ENCODE measurements at places on chromosomes 12 and 14.

- no peak for DNase-seq
Observed at GRCh38 chr14:52458721-52459085, 93.6 kb downstream of the TXNDC16 start.

DNA sequence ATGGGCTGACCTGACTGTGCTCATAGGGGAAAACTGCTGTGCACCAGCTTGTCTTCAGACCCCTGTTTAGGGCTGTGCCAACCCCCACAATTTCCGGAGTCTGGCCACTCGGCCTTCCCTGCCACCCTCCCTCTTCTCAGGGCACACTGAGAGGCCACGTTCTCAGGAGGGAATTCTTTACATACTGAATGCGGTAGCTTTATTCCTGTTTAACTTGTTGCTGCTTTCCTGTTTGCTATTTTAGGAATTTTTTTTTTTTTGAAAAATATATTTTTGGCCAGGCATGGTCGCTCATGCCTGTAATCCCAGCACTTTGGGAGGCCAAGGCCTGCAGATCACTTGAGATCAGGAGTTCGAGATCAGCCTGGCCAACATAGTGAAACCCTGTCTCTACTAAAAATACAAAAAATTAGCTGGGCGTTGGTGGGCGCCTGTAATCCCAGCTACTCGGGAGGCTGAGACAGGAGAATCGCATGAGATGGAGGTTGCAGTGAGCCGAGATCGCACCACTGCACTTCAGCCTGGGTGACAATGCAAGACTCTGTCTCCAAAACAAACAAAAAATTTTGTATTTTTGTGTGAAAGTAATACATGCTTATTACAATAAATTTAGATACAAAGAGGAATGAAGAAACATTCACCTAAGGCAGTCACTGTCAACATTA is 39.5 kb downstream of the TPCN1 start:
- no peak for DNase-seq

DNA sequence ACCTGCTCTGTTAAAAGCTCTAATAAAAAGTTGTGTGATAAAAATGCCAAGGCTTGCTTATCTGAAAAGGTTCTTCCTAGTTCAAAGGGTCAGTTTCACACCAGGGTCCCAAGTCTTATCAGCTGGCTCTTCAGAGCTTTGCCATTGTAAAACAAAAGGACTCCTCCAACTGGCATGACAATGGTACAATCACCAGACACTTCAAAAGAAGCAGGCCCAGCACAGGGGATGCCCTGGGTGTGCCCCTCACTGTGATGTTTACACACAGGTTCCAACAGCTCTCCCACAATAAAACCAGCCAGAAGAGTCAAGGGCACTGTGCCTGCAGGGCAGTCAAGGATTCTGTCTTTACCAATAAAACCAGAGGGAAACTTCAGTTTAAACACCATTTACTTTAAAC is 78.7 kb downstream of the PRICKLE1 start:
- no peak for DNase-seq

GRCh38 chr14:68785534-68786490 is 7.1 kb downstream of the ZFP36L1 start:
- no peak for DNase-seq

- DNase-seq, result no peak
Observed at GRCh38 chr14:22978981-22979671, 3.2 kb downstream of the AJUBA start.

GRCh38 chr12:59067083-59067482 is 146.8 kb upstream of the LRIG3 start:
- no peak for DNase-seq

GRCh38 chr14:55241673-55242072 is 29.5 kb upstream of the FBXO34 start:
- no peak for DNase-seq

DNA sequence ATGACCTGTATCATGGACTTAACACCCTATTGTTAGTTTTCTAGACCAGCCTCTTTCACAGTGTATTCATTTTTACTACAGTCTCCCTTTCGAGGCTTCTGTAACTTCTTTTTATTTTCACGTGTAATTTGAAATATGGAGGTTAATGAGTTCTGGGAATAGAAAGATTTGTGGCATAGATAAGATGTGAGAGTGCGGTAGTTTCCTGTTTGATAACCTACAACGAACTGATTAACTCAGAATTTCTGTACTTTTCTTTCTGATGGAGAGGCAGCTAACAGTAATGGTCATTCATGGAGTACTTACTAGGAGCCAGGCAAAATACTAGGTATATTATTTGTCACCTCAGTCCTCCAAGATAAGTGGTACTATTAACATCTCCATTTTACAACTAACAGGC is 21.2 kb downstream of the POLR3B start:
- DNase-seq, result no peak

DNA sequence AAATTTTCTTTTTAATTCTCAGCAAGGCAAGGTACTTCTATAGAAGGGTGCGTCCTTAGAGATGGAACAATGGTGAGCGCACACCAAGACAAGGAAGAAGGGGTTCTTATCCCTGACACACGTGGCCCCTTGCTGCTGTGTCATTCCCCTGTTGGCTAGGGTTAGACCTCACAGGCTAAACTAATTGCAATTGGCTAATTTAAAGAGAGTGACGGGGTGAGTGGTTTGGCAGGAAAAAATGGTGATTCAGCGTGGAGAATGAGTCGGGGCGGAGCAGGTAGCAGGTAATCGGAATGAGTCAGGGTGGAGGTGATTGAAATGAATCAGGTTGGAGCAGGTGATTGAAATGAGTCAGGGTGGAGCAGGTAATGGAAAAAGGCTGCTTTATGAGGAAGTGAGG is 36.3 kb upstream of the HECTD1 start:
- DNase-seq, result no peak

- DNase-seq, result no peak
Observed at GRCh38 chr14:64746298-64747250, 42.4 kb downstream of the PLEKHG3 start.

DNA sequence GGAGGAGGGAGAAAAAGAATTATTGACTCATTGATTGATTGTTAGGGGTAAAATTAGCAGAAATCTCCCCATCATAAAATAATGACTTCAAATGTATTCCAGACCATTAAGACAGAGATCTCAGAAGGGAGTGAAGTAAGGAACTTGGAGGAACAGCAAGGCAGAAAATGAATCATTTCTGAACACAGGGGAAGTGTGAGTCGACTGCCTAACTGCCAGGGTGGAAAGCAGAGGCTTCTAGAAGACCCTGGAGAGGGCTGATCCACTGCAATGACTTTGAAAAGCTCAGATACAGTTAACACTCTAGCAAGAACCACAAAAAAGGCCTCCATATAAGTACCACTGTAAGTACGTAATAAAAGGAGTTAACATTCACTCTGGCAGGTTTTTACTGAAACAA is 9.7 kb downstream of the GLTP start:
- no peak for DNase-seq

DNA sequence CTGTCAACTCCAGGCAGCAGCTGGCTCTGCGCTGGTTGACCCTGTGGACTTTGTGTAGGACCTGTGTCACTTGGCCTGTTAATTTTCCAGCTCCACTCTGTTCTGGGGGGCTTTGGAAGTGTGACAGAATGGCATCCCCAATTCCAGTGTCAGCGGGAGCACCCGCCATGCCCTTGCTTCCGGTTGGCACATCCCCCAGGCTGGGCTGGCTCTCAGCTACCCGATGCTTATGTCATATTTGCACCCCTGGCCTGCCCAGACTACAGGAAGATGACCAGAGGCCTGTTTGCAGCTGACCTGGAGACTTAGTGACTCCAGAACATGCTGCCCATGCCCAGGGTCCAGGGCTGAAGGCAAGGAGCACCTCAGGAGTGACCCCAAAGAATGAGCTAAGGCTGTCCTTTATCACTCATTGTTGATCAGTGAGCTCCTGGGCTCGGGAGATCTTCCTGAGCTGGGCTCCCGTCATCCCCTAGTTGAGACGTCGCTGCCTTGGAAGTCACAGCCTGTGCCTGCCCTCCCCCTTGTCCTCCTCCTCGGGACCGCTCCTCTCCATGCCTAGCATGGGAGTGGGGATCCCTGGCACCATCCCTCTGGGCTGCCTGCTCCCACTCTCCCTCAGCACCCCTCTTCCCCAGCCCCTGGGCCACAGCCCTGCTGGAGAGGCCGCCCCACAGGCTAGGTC is 163.4 kb upstream of the RTL1 start:
- no peak for DNase-seq

GRCh38 chr14:26820138-26820537 is 222.3 kb upstream of the NOVA1 start:
- no peak for DNase-seq

- no peak for DNase-seq
Observed at GRCh38 chr14:59273737-59274136, 85.3 kb downstream of the DAAM1 start.

DNA sequence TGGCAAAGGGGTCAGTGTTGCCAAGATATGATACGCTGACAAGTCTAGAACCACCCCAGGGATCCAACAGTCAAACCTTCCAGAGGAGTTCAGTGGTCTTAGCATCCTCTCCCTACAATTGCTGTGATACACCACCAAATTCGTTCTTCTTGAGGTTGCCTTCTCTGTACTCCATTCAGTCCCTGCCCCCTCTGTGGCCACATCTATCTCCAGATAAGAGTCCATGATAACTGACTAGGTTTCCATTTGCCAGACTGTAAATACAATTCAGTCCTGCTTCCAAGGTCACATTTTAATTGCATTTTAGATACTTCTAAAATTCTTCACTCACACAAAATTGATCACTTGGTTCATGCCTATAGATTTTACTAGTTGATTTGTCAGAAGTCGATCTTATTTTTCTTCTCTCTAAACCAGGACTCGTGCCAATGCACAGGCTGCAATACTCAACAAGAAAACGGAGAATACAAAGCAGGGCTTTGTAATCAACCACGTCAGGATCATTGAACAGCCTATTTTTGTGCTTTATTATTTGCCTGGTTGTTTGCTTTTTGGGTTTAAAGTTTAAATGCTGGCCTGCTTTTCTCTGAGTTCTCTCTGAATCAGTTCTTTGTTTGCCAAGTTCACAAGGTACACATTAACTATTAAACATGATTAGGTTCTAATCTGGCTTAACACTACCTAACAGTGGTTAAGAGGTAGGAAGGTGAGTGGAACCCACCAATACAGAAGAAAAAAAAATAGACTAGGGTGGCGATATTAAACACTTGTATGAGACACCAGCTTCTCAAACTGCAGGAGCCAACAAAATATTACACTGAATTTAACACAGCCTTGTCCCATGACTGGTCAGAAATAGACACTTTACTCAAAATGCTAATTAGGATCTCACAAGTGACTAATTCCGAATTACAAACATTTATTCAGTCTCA is 5.3 kb upstream of the TSPAN8 start:
- DNase-seq, result no peak

DNA sequence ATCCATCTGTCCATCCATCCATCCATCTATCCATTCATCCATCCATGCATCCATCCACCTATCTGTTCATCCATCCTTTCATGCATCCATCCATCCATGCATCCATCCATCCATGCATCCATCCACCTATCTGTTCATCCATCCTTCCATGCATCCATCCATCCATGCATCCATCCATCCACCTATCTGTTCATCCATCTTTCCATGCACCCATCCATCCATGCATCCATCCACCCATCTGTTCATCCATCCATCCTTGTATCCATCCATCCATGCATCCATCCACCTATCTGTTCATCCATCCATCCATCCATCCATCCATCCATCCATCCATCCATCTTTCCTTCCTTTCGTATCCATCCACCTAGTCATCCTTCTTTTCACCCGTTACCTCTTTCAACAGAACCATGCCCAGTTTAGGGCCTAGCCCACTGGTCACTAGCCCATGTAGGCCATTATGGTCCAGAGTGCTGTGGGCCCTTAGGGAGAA is 66.3 kb downstream of the KIF26A start:
- no peak for DNase-seq

DNA sequence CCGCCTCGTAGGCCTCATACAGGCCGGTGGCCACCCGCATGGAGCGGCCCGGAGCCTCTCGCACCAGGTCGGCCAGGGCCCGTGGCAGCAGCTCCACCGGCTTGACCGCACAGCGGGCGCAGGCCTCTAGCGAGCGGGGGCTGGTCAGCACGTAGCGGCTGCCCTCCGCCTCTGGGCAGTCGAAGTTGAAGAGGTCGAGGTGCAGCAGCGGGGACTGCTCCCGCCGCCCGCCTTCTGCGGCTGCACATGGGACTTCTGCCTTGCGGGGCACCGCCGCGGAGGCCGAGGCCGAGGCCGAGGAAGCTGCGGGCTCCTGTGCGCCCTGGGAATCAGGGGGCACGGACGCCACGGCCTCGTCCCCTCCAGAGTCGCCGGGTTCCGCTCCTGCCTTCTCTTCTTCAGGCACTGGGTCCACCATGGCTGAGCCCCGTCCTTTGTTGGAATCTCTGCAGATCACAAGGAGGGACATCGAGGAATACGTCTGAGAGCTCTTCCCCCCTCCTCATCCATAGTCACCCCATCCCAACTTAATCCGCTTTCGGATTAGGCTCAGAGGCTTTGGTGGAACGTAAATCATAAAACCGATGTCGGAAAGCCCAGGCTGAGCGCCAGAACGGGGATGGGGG is 1.4 kb downstream of the CCDC177 start:
- DNase-seq, result no peak

DNA sequence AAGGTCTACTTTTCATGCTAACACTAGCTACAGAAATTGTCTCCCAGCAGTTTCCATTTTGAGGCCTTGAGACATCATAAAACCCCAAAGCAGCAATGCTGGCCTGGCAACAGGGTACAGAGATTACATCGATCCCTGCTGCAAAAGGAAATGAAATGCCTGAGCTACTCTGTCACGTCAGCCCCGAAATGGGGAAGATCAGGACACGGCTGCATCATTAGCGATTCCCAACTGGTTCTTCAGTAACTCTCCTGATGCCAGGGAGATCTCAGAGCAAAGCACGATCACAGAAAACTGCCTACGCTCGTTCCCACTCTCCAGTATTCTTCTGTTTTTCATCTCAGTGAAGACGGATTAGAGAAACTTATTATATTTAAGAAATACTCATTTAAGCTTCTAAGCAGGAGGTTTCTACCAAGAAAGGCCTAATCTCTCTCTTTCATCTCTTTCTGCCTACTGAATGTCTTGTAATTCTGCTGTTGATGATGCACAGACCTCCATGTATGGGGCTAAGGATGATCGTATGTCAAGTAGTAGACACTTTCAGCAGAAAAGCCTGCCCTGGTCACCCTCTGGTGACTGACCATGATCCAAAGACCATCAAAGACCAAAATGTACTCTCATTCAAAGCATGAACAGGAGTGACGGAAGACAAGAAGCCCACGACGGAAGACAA is 168.5 kb downstream of the RIMBP2 start:
- no peak for DNase-seq

Data from stimulated activated effector memory CD8-positive, alpha-beta T cell treated with anti-CD3 and anti-CD28 coated beads, Interleukin-12 subunit alpha, Interleukin-12 subunit beta, amount 100 ng/mL, for 72 hours (primary cell).